ENCODE measurements at places on chromosomes 2 and 18. TPM values are rescaled to one million over a fixed set of nuclear protein-coding genes. Genes with fewer than 3 reads are reported as not detected.

DNA sequence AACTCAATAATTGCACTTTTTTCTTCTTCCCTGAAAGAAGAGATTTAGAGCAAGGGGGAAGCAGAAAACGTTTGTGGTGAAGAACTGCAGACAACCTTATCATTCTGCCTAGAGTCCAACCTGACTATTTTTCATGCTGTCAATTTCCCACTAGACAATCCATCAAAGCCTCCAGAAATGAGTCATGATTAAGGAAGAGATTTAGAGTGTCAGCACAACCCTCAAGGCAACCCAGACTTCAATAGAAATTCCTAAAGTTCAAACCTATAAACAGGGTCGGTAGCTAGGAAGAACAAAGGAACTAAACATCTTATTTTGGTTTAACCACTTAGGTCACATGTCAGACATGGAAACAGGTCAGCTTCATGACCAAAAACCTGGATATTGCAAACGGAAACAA lies 86.9 kb downstream of the SLC25A12 start:
- no peak for DNase-seq
- no peaks in the 10 kb centered on the region for H3K27me3 ChIP-seq
- H3K36me3 ChIP-seq: peaks cover 16% of the 10 kb centered on the region
- H3K27ac ChIP-seq: no peak overlapping the region

- peaks cover 46% of the 10 kb centered on the region for H3K27me3 ChIP-seq
- no peaks in the 10 kb centered on the region for H3K36me3 ChIP-seq
- peaks cover 5% of the 10 kb centered on the region for H3K4me1 ChIP-seq
- H3K27ac ChIP-seq: no peak overlapping the region
- H3K4me3 ChIP-seq: peak overlapping the region; percentile 62
- DNase-seq: no peak
Observed at GRCh38 chr18:62596145-62597005, 73.5 kb downstream of the ZCCHC2 start.

GRCh38 chr18:73681912-73682311 lies 465.7 kb downstream of the FBXO15 start:
- peaks cover 3% of the 10 kb centered on the region for H3K4me1 ChIP-seq
- no peaks in the 10 kb centered on the region for H3K36me3 ChIP-seq
- no peak overlapping the region for H3K27ac ChIP-seq
- H3K27me3 ChIP-seq: no peaks in the 10 kb centered on the region

DNA sequence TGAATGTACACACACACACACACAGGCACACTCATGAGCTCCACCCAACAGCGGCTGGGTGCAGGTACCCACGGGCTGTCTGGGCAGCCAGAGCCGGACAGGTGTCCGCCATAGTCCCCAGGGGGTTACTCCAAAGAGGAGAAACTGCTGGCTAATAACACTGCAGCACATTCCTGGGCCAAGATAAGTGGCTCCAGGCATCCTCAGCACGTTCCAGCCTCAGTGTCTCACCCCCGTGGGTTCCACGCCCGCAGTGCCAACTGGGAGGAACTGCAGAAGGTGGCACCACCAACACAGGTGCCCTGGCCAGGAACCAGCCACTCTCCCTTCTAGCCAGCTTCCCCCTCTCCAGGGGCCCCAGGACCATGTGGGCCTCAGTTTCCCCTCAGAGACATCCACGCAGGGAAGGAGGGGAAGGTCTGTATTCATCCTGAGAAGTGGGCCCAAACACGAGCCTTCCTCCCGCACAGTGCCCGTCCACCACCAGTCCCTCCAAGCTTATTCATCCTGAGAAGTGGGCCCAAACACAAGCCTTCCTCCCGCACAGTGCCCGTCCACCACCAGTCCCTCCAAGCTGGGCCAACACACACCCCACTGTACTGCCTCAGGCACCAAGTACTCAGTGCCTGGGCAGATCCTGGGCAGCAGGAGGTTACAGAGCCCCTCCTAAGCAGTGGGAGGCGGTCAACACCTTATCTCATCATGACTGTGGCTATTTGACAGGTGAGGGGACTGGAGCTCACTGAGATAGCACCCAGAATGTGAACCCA lies 47.6 kb downstream of the TNS1 start:
- peak overlapping the region; percentile 50 for H3K27ac ChIP-seq
- H3K4me1 ChIP-seq: no peaks in the 10 kb centered on the region
- no peak overlapping the region for H3K4me3 ChIP-seq
- DNase-seq: peak; percentile 14
- H3K27me3 ChIP-seq: peaks cover 6% of the 10 kb centered on the region

DNA sequence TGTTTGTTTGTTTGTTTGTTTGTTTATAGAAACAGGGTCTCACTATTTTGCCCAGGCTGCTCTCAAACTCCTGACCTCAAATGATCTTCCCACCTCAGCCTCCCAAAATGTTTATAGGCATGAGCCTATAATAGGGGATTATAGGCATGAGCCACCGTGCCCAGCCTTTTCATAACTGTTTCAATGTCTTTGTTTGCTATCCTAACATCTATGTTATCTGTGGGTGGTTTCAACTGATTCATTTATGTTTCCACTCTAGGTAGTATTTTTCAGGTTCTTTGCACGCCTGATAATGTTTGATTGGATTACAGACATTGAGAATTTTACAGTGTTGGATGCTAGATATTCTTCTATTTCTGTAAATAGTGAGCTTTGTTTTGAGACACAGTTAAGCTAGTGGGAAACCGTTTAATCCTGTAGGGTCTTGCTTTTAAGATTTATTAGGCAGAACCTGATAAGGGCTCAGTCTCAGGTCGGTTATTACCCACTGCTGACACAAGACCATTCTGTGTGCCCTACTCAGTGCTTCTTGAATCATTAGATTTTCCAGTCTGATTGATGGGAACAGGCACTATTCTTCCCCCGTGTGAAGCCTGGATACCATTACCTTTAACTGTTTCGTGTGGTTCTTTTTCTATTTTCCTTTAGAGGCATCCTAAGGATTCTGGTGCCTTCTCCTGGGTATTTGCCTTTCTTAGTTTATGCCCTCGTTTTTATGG lies 76.5 kb upstream of the TMEM87B start:
- H3K27me3 ChIP-seq: peaks cover 21% of the 10 kb centered on the region
- H3K4me1 ChIP-seq: peaks cover 2% of the 10 kb centered on the region
- peaks cover 3% of the 10 kb centered on the region for H3K36me3 ChIP-seq
- H3K27ac ChIP-seq: no peak overlapping the region
- DNase-seq: no peak

DNA sequence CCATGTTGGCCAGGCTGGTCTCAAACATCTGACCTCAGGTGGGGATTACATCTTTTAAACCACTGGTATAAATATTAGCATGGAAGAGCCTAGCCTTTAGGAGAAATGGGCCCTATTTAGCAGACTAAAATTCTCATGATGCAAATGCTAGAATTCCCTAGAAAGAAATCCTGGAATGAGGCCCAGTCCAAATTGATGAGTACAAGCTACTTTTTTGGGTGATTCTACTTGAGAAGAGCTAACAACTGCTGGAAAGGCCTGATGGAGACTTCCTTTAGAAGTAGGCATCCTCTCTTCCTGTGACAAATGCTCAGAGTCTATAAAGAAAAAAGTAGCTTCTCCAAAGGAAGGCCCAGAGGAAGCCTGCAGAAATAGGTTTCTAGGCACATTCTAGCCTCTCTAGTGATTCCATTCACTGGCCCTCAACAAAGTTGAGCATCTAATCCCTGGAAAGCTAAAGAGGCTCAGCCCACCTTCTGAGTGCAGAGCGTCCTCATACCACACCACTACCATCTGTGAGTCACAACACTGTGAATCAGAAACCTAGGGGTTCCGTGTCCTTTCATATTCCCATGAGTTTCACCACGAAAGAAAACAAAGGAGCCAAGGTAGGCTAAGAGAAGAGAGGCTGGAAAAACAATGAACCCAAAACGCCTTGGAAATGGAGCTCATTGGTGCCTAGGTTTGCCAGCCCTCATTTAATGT lies 183.1 kb downstream of the C1D start:
- H3K4me1 ChIP-seq: no peaks in the 10 kb centered on the region
- no peaks in the 10 kb centered on the region for H3K36me3 ChIP-seq
- DNase-seq: no peak
- H3K27me3 ChIP-seq: peaks cover 5% of the 10 kb centered on the region
- H3K4me3 ChIP-seq: no peak overlapping the region

DNA sequence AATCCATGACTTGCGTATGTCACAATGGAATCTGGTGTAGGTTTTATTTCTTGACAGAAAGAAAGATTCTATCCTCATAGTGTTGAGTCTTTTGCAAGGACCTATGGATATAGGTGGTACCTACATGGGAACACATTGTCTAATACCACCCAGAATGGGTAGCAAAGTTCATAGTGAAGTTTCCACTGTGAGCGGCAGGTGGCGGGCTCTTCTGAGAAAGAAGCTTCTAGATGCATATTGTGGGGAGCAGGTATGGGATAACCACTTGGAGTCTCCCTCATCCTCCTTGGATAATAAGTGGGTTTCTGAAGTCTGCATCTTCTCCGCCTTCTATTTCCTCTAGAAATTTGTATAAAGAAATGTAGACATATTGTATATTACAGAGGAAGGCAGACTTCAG lies 44.9 kb downstream of the LINC00305 start:
- no peak for DNase-seq
- no peaks in the 10 kb centered on the region for H3K27me3 ChIP-seq
- no peaks in the 10 kb centered on the region for H3K36me3 ChIP-seq

DNA sequence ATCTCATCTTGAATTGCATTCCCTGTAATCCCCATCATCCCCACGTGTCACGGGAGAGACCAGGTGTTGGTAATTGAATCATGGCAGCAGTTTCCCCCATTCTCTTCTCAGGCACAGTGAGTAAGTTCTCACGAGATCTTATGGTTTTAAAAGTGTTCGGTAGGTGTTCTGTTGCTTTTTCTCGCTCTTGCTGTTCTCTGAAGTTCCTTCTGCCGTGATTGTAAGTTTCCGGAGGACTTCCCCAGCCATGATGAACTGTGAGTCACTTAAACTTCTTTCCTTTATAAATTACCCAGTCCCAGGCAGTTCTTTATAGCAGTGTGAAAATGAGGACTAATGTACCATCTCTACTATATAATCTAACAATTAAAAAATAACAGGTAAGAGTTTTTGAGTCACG lies 409.9 kb upstream of the NRXN1 start:
- H3K4me3 ChIP-seq: no peak overlapping the region
- DNase-seq: no peak
- no peaks in the 10 kb centered on the region for H3K36me3 ChIP-seq

- H3K4me3 ChIP-seq: no peak overlapping the region
- no peak for DNase-seq
Observed at GRCh38 chr18:63199743-63200241, 119.8 kb downstream of the BCL2 start.

- no peaks in the 10 kb centered on the region for H3K4me1 ChIP-seq
- H3K27ac ChIP-seq: no peak overlapping the region
- no peaks in the 10 kb centered on the region for H3K27me3 ChIP-seq
- DNase-seq: no peak
- H3K36me3 ChIP-seq: no peaks in the 10 kb centered on the region
Observed at GRCh38 chr2:122682356-122682755, 926.9 kb downstream of the TSN start.

The GULP1 gene
- not detected for total RNA-seq

DNA sequence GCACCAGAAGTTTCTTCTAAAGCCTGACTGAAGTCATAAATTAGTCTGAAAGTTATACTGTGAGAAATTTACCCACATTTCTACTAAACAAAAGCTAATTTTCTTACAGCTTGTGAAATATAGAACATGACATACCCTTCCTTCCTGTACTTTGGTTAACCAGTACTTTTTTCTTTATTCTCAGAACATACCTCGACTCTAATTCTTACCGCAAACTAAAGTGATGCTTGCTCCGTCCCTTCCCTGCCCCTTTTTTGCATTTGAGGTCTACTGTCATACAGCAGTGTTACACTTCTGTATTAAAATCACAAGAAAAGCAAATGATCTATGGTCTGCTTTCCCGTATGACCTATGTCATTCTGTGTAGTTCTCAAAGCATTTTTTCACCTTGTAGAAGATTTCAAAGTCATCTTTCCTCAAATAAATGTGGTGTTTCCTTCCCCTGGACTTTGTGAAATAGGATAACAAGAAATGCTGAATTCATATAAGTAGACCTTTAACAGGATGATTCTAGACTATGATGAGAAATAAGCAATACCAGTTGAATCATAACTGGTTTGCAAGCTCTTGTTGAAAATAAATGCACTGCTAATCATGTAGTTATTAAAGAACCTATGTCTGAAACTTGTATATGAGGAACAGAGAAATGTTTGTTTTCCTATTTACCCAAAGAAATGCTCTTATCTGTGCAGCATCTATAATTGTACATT lies 30.4 kb downstream of the CYTIP start:
- no peak for DNase-seq
- H3K4me3 ChIP-seq: peak overlapping the region; percentile 86
- H3K4me1 ChIP-seq: peaks cover 73% of the 10 kb centered on the region
- peaks cover 66% of the 10 kb centered on the region for H3K36me3 ChIP-seq

GRCh38 chr18:37612524-37613252 lies 47.1 kb upstream of the CELF4 start:
- no peak overlapping the region for H3K27ac ChIP-seq
- H3K4me1 ChIP-seq: no peaks in the 10 kb centered on the region
- no peaks in the 10 kb centered on the region for H3K27me3 ChIP-seq
- DNase-seq: no peak
- no peaks in the 10 kb centered on the region for H3K36me3 ChIP-seq

DNA sequence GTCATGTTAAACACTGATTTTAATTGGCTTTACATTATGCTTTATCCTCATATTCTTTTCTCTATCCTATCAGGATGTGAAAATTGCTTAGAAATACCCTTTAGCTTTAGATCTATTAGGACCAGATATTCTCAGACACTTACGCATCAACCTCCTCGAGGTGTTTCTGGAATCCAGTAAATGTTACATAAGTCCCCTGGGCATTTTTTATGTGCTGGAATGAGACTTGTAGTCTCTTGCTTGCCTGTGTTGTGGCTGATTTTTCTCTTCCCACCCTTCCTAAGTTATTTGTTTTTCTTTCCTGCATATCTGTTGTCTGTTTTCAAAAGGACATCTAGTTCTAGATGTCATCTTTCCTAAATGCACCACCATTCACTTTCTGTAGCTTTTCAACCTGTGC lies 197.1 kb downstream of the CCDC85A start:
- no peak for DNase-seq
- no peak overlapping the region for H3K4me3 ChIP-seq
- H3K27me3 ChIP-seq: no peaks in the 10 kb centered on the region
- no peaks in the 10 kb centered on the region for H3K4me1 ChIP-seq
- H3K27ac ChIP-seq: no peak overlapping the region

The CDH2 gene
- total RNA-seq: not detected

The GCKR gene
- total RNA-seq: not detected

GRCh38 chr18:10047237-10047636 lies 133.4 kb downstream of the VAPA start:
- H3K4me1 ChIP-seq: no peaks in the 10 kb centered on the region
- no peak for DNase-seq
- H3K27ac ChIP-seq: no peak overlapping the region

DNA sequence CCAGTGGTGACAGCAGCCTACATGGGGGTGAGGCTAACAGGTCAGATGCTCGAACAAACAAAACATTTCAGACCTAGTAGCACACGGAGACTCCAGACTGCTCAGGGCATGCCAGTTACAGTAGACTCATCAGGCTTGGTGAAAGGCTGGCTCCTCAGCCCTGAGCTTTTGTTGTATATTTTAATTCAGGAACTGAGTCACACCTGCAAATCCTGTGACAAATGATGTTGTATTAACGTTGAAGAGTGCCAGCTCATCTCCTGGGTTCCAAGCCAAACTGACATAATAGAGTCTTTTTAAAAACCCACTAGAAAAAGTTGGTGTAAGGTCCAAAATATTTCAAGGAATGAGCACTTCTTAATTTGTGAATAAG lies 65.3 kb downstream of the C1D start:
- H3K4me3 ChIP-seq: no peak overlapping the region
- no peak overlapping the region for H3K27ac ChIP-seq
- peaks cover 5% of the 10 kb centered on the region for H3K27me3 ChIP-seq
- no peak for DNase-seq
- no peaks in the 10 kb centered on the region for H3K4me1 ChIP-seq
- no peaks in the 10 kb centered on the region for H3K36me3 ChIP-seq

Measured in activated naive CD8-positive, alpha-beta T cell treated with anti-CD3 and anti-CD28 coated beads, Interleukin-2, amount 10 ng/mL, durations not matched to agents 7 days and 5 days (primary cell).